ENCODE measurements at places on chromosomes 11 and 22. TPM values are rescaled to one million over a fixed set of nuclear protein-coding genes. Genes with fewer than 3 reads are reported as not detected.

The LRP4 gene
- total RNA-seq: 0.15 TPM

The SAA4 gene
- total RNA-seq: not detected

The LARGE2 gene
- not detected for total RNA-seq

The DEPDC7 gene
- total RNA-seq: 0.26 TPM

The OR51B5 gene
- not detected for total RNA-seq

The JHY gene
- 0.71 TPM for total RNA-seq

The SYT7 gene
- 0.32 TPM for total RNA-seq

The CRYBB3 gene
- not detected for total RNA-seq

The WT1 gene
- not detected for total RNA-seq

The ZNF215 gene
- total RNA-seq: 1.8 TPM

The ART5 gene
- total RNA-seq: not detected

The LAYN gene
- total RNA-seq: 8.0 TPM

The ASCC2 gene
- total RNA-seq: 84.5 TPM

The DNAL4 gene
- total RNA-seq: 5.0 TPM

The SMC1B gene
- 0.44 TPM for total RNA-seq

The WNT7B gene
- total RNA-seq: not detected

The B3GAT1 gene
- 0.39 TPM for total RNA-seq

The C11orf21 gene
- 2.3 TPM for total RNA-seq

The KRTAP5-11 gene
- not detected for total RNA-seq

The MRGPRX4 gene
- total RNA-seq: not detected

The SNAP29 gene
- total RNA-seq: 27.7 TPM
